Motor neuron (in vitro differentiated cells): ENCODE measurements at places on chromosomes 2 and 18. TPM values are rescaled to one million over a fixed set of nuclear protein-coding genes. Genes with fewer than 3 reads are reported as not detected.

DNA sequence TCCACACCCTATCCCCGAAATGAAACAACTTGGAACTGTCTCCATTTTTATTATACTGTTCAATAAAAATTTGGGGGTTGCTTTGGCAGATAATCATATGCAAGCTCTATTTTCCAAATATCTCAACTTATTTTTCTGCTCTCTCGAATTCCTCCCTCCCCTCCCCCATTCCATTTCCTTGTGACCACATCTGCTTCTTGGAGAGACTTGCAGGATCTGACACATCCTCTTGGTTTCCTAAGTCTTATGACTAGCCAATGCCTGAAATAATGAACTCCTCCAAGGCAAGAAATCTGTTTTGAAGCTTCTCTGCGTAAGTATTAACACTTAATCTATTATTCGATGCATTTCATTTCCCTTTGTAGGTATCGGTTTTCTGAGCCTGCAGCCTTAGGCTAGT is 16.1 kb downstream of the TGIF1 start:
- ATAC-seq = no peak

AGPS gene
- total RNA-seq = 62.3 and 62.4 TPM in 2 replicates

- peak; percentile 72 for ATAC-seq
Observed at GRCh38 chr2:148875387-148876051, 492 bp downstream of the KIF5C start.

- no peak for ATAC-seq
Observed at GRCh38 chr2:178070824-178071223, 1.8 kb downstream of the PDE11A start.

PSTPIP2 gene
- total RNA-seq = 3.0 and 3.1 TPM in 2 replicates

GRCh38 chr2:65112633-65113032 is 17.3 kb downstream of the RAB1A start:
- no peak for ATAC-seq

DNA sequence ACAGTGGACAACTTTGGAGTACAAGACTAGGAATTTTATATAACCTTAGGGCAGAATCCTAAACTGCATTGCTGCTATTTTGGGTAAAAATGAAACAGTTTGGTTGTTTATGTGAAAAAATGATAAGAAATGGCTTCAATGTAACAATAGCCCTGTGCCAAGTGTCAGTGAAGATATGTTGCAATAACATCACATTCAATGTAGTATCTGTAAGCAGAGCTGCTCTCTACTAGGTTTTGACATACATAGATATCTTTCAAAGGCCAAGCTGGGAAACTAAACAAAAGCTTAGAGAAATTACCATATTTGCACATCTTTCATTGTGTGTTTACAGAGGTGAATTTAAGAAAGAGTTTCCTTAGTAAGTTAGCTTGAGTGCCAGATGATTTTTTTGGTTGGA is 135.0 kb upstream of the DOK6 start:
- no peak for ATAC-seq

PAX8 gene
- total RNA-seq = 0.68 and 1.7 TPM in 2 replicates

SPP2 gene
- 0.41 TPM in 1 of 2 replicates, not detected in the other for total RNA-seq

GRCh38 chr2:126429103-126429502 is 226.9 kb upstream of the GYPC start:
- ATAC-seq = peak; percentile 33

DNA sequence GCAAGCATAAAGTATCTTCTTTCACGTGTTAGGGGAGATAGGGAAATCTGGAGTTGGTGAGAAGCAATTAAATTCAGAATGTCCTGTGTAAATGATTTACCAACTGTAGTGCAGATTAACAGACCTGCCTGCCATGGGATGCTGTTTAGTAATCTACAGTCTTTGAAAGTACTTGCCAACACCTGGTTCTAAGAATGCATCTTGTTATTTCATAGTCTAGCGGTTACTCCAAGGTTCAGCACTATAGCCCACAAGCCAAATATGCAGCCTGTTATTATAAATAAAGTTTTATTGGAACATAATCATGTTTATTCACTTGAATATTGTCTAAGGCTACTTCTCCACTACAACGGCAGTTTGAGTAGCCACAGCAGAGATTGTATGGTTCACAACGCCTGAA is 100.8 kb downstream of the OSBPL6 start:
- no peak for ATAC-seq

GRCh38 chr2:215787565-215788178 is 225.7 kb downstream of the MREG start:
- ATAC-seq = no peak

DNA sequence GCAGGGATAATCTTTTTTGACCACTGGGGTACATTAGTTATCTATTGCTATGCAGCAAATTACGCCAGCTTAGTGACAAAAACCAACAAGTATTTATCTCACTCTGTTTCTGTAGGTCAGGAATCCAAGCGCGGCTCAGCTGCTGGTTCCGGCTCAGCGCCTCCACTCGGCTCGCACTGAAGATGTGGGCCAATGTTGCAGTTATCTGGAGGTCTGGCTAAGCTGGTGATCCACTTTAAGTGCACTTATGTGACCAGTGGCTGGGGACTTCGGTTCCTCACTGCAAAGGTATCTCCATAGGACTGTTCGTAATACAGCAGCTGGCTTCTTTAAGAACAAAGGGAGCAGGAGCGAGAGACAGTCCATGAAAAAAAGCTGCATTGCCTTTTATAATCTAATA is 591.9 kb downstream of the TMEM182 start:
- no peak for ATAC-seq

- ATAC-seq = no peak
Observed at GRCh38 chr2:236014408-236015131, 153.6 kb downstream of the GBX2 start.

RTP5 gene
- total RNA-seq = 0.29 and 0.32 TPM in 2 replicates

FRZB gene
- 1.5 TPM in 2 replicates for total RNA-seq
